ENCODE measurements at places on chromosomes 16 and 17. TPM values are rescaled to one million over a fixed set of nuclear protein-coding genes. Genes with fewer than 3 reads are reported as not detected.
A peak's percentile ranks its signal among the peaks of the same experiment; 100 is the strongest.

Gene GSDMA
- total RNA-seq, result not detected

DNA sequence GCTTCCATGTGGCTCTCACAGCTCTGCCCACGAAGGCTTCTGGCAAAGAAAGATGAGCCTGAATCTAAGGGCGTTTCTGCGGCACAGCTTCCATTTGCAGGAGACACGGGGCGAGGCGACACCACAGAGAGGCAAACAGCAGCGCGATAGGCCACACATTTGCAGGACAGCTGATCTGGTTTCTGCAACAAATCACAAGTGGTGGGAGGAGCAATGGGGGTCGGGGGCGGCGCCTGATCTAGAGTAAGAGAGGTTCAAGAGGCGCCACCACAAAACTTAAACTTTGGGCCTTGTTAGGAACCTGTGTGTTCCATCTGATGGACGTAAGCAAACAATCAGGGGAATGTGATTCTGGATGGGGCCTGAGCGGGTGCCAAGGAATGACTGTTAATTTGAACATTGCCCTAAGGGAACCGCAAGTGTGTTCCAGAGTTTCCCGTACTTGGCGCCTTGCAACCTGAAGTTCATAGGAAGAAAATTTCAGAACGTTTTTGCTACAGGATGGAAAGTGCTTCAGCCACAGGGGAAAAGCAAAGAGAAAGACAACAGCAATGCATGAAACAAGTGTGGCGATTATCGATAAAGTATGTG, 18.9 kb upstream of the ENPP7 start:
- no peak overlapping the region for H3K27ac ChIP-seq
- no peak overlapping the region for H3K4me3 ChIP-seq
- DNase-seq, result no peak
- H3K27me3 ChIP-seq, result no peaks in the 10 kb centered on the region
- H3K36me3 ChIP-seq, result no peaks in the 10 kb centered on the region

GRCh38 chr16:89052191-89052889, 41.3 kb upstream of the ACSF3 start:
- H3K36me3 ChIP-seq, result no peaks in the 10 kb centered on the region
- H3K27me3 ChIP-seq, result no peaks in the 10 kb centered on the region
- no peak overlapping the region for H3K27ac ChIP-seq
- DNase-seq, result no peak

Gene HAP1
- total RNA-seq, result 0.15 TPM

Gene KRT16
- not detected for total RNA-seq

Gene RCVRN
- not detected for total RNA-seq

- no peaks in the 10 kb centered on the region for H3K36me3 ChIP-seq
- H3K4me1 ChIP-seq, result no peaks in the 10 kb centered on the region
- no peak overlapping the region for H3K27ac ChIP-seq
- no peak for DNase-seq
Measured at GRCh38 chr16:48946686-48947370, 334.8 kb downstream of the CBLN1 start.

DNA sequence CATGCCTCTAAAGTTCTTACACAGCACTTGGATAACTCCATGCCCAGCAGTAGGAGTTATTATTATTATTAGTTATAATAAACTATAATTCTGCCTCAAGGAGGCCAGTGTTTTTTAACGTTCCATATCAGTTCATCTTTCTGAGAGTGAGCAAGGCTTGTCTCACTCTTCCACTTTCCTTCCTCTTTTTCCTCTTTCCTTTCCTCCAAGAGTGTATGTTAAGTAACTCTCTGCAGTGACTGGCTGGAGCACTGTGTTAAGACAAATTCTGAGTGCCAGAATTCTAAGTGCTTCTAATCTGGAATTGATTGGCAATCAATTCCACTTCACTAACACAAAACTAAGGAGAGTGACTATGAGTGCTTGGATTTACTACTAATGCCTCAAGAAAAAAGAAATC, 16.4 kb downstream of the CLEC19A start:
- no peaks in the 10 kb centered on the region for H3K36me3 ChIP-seq
- no peaks in the 10 kb centered on the region for H3K27me3 ChIP-seq
- H3K4me1 ChIP-seq, result no peaks in the 10 kb centered on the region
- H3K4me3 ChIP-seq, result no peak overlapping the region
- DNase-seq, result no peak
- no peak overlapping the region for H3K27ac ChIP-seq

Gene MKS1
- total RNA-seq, result 18.2 TPM

DNA sequence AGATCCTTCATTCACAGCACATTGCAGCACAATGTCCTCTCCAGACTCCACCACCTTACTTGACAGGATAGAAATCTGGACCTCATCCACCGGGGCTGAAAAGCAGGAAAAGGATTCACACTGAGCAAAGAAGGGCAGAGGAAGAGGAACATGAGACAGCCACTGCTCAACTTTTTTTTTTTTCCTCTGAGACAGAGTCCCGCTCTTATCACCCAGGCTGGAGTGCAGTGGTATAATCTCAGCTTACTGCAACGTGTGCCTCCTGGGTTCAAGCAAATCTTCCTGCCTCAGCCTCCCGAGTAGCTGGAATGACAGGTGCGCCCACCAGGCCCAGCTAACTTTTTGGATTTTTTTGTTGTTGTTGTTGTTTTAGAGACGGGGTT, 34.4 kb downstream of the PECAM1 start:
- H3K27ac ChIP-seq, result no peak overlapping the region
- no peak for DNase-seq
- H3K4me3 ChIP-seq, result no peak overlapping the region
- peaks cover 61% of the 10 kb centered on the region for H3K36me3 ChIP-seq
- H3K27me3 ChIP-seq, result no peaks in the 10 kb centered on the region

DNA sequence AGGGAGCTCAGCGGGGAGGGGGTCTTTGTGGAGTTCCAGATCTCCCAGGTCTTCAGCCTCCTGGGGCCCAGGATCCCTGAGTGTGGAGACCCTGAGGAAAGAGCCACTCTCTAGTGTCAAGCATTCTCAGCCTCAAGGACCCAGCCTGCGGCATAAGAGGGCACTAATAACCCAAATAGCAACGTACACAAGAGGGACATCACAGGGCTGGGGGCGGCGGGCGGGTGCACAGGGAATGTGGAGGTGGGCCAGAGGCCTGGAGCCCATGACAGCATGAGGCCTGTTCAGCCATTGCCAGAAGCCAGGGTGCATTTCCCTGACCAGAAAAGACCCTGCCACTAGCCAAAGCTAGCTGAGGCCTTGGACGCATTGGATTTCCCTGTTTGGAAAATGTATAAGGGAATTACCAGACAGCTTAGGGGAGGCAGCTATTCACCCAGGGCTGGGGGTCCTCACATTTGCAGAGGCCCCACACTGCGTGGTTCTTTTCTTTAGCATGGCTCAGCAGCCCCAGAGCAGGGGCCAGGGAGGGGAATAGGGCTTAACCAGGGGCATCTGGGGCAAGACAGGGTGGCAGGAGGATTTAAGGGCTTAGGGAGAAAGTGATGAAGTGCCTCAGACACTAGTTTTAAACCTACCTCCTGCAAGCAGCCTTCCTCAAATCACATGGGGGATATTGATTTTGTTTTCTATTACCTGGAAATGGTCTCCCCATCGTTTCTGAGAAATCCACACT, 13.5 kb upstream of the ALOX15B start:
- H3K4me3 ChIP-seq, result no peak overlapping the region
- H3K27ac ChIP-seq, result no peak overlapping the region
- DNase-seq, result no peak
- no peaks in the 10 kb centered on the region for H3K36me3 ChIP-seq
- H3K27me3 ChIP-seq, result peaks cover 48% of the 10 kb centered on the region

DNA sequence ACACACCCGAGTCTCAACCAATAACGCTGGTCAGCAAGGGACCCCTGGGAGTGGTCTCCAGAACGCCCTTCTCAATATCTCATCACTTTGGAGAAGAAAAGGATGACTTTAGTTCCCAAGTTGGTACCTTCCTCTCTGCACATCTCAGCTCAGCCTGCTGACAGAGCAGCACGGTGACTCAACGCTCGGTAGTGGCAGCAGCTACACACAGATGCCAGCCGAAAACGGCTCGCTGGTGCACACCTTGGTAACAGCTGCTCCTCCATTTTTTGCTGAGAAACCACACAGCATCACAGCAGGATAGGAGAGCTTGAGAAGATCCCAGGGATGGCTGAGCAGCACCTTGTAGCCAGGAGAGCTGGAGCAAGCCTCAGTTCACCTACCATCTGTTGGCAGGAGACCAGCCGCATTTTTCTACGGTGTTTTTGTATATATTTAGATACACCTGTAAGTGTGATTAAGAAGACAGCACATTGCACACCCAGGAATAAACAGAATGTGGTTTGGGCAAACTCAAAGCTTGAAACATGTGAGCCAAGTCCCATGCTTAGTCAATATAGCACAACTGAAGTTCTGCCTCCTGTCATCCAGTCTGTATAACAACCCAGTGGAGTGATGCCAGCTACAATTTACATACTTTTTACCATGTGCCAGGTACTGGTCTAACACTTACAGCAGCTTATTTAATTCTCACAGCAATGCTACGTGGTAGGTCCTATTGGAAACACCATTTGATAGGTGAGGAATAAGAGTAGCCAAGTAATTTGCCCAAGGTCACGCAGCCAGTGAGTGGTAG, 83.8 kb upstream of the ERCC4 start:
- H3K4me3 ChIP-seq, result no peak overlapping the region
- H3K4me1 ChIP-seq, result no peaks in the 10 kb centered on the region
- DNase-seq, result no peak
- H3K27me3 ChIP-seq, result peaks cover 3% of the 10 kb centered on the region

GRCh38 chr17:10059684-10060211, 138.7 kb downstream of the GAS7 start:
- H3K36me3 ChIP-seq, result no peaks in the 10 kb centered on the region
- H3K4me3 ChIP-seq, result no peak overlapping the region
- peak; percentile 41 for DNase-seq

Gene CD300LB
- not detected for total RNA-seq

- DNase-seq, result no peak
- peaks cover 31% of the 10 kb centered on the region for H3K4me1 ChIP-seq
Measured at GRCh38 chr16:87367529-87367928, 16.0 kb downstream of the FBXO31 start.

DNA sequence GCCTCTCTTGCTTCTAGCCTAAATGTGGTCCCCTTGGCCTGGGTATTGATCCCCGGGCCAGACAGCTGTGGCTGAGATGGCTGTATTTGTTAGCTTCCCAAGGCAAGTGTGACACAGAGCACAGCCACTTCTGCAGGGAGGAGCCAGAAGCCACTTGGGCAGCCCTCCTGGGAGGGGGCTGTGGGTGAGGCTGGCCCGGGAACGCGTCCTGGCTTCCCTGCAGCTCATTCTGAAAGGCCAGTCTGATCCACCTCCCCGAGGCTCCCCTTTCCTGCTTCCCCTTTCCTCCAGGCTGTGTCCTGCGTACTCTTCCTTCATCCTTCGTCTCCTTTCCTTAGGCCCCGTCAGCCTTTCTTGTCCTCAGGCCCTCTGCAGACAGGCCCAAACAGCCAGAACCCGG, 8.0 kb downstream of the SERPINF2 start:
- H3K4me3 ChIP-seq, result no peak overlapping the region
- H3K27me3 ChIP-seq, result no peaks in the 10 kb centered on the region
- DNase-seq, result no peak
- H3K4me1 ChIP-seq, result no peaks in the 10 kb centered on the region
- H3K27ac ChIP-seq, result no peak overlapping the region

Gene ACLY
- 186 TPM for total RNA-seq
